ENCODE measurements at places on chromosomes 2 and 18.

- DNase-seq: no peak
These were observed 124.5 kb upstream of the CCDC150 start for GRCh38 chr2:196515051-196515450.

DNA sequence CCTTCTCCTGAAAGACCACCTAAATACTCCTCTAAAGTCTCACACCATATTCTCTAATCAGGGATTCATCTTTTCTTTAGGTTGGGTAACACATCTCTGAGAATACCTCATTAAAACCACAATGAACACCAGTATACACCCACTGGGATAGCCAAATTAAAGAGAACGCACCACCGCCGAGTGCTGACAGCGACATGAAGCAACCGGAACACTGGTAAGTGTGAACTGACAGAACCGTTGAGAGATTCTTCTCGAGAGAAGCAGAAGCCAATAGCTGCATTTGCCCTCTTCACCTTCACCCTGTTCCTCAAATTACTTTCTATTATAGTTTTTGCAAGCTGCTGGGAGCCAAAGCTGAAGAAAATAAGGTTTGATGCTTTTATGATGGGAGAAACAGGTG is 318.5 kb downstream of the FBXO15 start:
- no peak for DNase-seq

GRCh38 chr2:102049756-102050443 is 58.1 kb downstream of the IL1R2 start:
- DNase-seq: no peak

GRCh38 chr2:13006829-13007717 is 290.3 kb downstream of the TRIB2 start:
- DNase-seq: peak; percentile 37

- no peak for DNase-seq
These were observed 28.3 kb upstream of the FZD7 start for GRCh38 chr2:202005272-202005887.

- peak; percentile 79 for DNase-seq
These were observed 87.1 kb upstream of the MCFD2 start for GRCh38 chr2:47002480-47003381.

GRCh38 chr2:208511016-208511415 is 104.4 kb downstream of the PTH2R start:
- DNase-seq: no peak

DNA sequence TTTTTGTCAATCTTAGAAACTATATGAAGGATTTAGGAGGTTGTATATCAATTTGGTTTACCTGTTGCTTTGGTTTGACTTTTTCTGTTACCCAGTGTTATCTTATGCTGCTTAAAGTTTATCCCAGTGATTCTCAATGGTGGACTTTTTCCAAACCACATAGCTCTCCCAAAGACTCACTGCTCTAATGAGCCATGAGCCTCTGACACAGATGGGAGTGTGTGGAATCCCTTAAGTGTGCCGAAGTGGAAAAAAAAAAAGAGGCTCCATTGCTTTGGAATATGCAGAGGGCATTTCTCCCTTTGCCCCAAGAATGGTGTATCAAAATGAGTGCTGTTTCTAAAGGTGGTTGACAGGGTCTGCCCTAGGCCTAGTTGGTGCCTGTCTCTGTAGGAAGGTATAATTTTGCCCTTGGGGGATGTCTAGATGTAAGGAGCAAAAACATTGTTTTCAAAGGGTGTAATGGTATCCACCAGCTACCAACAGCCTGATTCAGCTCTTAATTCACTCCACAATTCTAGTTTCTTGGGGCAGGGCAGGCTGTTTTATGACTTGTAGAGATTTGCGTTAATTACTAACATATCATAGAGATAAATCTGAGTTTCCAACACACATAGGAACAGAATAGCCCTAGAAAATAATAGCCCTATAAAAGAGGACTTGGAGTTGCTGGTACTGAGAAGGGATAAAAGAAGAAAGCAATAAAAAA is 64.3 kb upstream of the CYP26B1 start:
- no peak for DNase-seq

DNA sequence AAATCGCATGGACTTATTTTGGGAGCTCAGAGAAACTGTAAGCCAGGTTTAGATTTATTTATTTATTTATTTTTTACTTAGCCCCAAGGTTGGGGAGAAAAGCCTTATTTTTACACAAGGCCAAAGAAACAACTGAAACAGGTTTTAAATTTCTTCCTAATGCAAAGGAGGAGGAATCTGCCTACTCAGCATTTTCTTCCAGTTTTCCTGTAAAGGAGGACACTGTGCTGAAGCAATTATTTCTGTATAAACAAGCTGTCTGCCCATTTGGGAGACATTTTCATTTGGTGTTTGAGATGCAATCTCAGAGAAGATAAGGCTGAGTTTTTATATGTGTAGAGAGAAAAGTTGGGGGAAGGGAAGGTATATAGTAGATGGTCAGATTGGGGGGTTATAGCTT is 125.0 kb downstream of the ETAA1 start:
- DNase-seq: no peak

DNA sequence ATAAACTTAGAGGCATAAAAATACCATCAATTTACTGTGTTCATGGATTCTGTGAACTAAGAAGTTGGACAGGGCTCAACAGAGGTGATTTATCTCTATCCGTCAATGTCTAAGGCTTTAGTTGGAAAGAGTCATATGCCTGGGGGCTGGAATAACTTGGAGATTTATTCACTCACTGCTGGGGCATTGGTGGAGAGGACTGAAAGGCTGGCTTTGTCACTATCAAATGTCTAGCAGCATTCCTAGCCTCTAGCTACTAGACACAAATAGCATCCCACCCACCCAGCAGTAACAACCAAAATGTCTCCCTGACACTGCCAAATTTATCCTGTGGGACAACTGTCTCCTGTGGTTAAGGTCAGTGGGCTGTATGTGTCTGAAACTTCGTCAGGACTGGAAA is 71.0 kb downstream of the EVA1A start:
- no peak for DNase-seq

GRCh38 chr18:8006979-8007378 is 439.9 kb downstream of the PTPRM start:
- DNase-seq: no peak

- DNase-seq: no peak
These were observed 12.0 kb upstream of the TMEM18 start for GRCh38 chr2:689237-689636.

DNA sequence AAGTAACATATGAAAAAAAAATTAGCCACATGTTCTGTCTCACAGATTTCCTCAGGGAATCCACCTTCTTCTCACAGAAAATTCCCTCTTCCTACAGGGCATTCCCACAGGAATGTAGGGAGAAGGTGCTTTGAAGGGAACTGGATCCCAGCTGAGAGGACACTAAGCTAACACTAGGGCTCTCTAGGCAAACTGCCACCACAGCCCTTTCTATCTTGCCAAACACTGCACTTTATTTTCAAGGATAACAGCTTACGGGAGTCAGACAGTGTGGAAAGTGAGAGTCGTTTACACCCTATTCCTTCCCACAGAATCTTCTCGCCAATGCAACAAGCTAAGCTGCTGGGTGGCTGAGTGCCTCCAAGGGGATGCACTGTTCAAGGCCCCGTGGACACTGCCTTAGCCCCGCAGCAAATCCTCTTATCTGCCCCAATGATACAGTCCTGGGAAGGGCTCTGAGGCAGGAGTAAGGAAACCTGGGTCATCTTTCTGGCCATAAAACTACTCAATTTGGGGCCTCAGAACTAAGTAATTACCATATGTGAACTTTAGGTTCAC is 76.9 kb downstream of the CCDC93 start:
- no peak for DNase-seq

- peak; percentile 9 for DNase-seq
These were observed 55.9 kb upstream of the GORASP2 start for GRCh38 chr2:170873035-170873692.

DNA sequence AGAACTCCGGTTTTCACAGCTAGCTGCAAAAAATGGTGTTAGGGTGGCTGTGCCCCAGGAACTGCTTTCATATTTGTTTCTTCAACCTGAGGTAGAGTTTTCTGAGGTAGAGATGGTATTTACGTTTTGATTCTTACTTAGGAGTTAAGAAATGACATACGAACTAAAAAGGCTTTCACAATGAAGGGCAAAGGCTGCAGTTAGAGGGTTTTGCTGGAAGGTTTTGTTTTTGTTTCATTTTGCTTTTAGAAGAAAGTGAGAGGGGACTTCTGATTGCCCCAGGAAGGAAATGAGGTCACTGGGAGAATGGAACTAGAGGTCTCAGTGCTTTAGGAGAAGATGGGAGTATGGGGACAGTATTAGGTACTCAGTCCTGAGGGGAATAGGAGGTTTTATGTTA is 15.5 kb downstream of the CDCA7 start:
- DNase-seq: no peak

- DNase-seq: no peak
These were observed 549.4 kb downstream of the STK39 start for GRCh38 chr2:167697948-167698347.

GRCh38 chr2:16103614-16104314 is 163.4 kb downstream of the MYCN start:
- no peak for DNase-seq

- DNase-seq: no peak
These were observed 180.4 kb downstream of the MCFD2 start for GRCh38 chr2:46735108-46735691.

GRCh38 chr2:230144355-230144754 is 75.4 kb downstream of the SP110 start:
- DNase-seq: no peak

- DNase-seq: no peak
These were observed 251.4 kb upstream of the STON1 start for GRCh38 chr2:48278590-48278989.

GRCh38 chr2:235981631-235982030 is 186.6 kb downstream of the GBX2 start:
- DNase-seq: no peak

DNA sequence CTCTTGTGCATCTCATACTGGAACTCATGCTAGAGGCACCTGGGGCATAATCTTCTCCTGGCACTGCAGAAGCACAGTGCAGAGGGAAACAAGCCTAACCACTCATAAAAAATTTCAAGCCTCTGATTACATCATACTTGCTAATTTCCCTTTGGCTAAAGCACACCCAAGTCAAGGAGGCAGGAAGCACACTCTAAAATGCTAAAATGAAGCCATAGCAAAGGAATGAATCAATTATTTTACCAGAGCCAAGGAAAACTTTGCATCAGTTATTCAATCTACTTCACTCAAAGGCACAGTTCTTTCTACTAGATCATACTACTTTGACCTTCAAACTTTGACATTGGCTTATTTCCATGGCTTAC is 79.6 kb upstream of the SPOPL start:
- DNase-seq: no peak

DNA sequence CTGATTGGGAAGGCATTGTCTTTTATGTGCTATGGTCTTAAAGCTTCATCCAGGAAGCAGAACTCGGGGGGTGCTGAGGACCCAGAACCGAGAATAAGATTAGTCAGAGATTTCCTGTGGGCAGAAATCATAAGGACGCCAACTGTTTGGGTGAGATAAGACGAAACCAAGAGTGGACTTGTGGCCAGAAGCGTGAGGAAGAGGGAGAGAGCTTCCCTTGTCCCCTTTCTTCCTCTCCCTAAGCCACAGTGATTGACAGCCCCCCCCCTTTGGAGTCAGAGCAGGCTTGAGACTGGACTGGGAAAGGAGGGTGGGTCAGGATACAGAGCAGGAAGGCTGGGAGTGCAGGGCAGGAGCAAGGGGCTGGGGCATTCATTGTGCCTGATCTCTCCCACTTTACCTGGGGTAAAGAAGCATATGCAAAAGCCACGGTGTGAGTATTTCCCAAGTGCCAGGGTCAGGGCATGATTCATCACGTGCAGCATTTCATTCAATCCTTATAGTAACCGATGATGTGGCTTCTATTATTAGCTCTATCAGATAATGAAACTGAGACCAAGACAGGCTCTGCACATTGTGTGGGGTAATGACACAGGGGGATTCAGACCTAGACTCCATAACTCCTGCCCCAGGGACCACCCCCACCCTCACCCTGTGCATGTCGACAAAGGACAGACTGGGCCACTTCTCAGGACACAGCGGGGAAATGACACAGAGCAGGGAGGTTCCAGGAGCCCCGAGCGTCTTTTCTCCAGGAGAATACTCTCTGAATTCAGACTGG is 3.0 kb upstream of the IL1RN start:
- no peak for DNase-seq

DNA sequence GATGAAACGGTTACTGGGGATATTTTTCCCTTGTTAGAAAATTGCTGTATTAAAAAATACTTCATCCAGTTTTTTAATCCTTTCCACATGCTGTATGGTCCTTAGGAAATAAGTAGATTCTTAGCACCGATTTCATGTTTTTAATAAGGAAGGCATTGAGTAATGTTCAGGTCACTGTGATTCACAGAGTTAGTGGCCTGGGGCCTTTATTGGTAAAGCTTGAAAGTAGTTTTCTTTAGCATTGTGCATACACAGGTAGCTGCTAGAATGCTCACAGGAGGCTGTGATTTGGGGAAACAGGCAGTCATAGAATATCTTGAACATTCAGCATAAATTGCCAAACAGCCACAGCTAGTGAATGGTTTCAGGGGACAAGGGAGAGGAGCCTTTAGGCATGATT is 79.8 kb downstream of the XRCC5 start:
- no peak for DNase-seq

DNA sequence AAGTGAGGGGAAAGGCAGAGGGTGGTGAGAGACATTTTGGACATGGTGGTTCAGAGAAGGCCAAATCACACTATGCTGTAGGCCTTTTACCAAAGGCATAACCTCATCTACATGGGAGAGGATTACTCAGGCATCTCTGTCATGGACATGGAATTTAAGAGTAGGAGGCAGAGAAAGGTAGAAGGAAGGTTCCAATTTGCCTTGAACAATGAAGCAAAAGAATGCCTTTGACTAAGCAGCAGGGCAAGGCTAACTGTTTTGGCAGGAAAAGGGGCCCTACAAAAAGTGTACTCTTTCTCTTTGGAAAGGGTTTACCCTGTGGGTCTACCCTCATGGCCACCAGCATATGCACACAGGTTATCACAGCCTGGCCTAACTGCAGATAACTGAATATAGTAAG is 45.6 kb upstream of the RNU4ATAC start:
- no peak for DNase-seq

DNA sequence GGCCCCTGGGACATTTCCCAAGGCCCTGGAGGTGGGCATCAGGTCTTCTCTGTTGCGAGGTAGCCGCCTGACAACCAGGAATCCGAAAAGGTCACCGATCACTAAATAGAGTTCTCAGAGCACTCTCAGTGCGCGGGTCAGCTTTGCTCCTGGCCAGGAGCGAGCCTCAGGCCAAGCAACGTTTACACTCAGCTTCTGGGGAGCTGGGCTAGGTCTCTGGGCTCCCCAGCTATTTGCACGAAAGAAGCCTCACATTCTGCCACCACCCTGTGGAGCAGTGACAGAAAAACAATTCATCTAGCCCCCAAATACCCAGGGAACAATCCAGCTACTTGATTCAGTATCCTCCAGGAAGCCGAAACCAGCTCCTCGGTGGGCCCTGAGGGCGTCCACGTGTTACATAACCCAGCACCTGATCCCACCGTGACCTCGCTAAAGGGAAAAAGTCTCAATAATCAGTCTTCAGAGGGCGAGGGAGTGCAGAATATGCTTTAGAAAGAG is 3.3 kb downstream of the SH3BP4 start:
- DNase-seq: no peak
